Activated CD4-positive, alpha-beta T cell treated with anti-CD3 and anti-CD28 coated beads for 36 hours (primary cell): ENCODE measurements at places on chromosomes 2 and 18. TPM values are rescaled to one million over a fixed set of nuclear protein-coding genes. Genes with fewer than 3 reads are reported as not detected.

ZNF512 gene
- total RNA-seq, result 31.8 TPM

DNA sequence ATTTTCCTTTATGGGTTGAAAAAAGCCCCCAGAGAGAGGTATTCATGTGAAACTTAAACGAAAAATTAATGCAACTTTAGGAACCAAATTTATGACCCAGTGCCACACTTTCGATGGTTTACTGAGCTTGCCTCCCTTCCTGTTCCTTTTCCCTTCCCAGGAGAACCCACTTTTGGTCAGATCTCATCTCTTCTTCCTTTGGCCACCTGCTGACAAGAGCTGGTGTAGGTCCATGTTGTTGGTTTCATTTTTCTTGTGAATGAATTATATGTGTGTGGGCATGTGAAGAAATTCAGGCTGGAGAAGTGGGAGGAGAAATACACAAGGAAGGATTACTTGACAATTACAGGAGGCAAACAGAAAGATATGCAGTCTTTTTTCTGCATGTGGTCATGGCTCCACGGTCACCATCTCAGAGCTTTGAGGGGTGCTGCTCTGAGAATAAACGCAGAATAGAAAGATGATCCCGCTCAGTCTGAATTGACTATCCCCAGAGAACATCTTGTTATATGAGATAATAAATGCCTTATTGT, 111.3 kb upstream of the TCF4 start:
- DNase-seq, result no peak
- H3K36me3 ChIP-seq, result no peaks in the 10 kb centered on the region
- H3K27me3 ChIP-seq, result no peaks in the 10 kb centered on the region
- H3K27ac ChIP-seq, result no peak overlapping the region

DNA sequence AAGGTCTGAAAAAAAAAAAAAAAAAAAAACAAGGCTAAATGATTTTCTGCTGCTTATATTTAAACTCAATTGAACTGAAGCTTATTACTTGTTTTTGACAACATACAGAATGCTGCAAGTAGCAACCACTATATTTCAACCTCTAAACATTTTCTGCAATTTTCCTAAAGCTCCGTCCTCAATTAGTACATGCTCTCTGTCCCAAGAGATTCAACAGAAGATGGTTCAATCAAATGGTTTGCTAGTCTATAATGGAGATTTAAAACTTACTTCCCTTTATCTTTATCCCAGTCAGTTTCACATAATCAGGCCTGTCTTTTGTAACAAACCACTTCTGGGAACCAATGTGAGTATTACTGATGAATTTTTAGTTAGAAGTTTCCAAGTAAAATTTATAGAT, 485.1 kb upstream of the CDH7 start:
- no peaks in the 10 kb centered on the region for H3K27me3 ChIP-seq
- no peak overlapping the region for H3K27ac ChIP-seq
- H3K4me1 ChIP-seq, result no peaks in the 10 kb centered on the region
- no peak for DNase-seq
- no peak overlapping the region for H3K4me3 ChIP-seq
- H3K36me3 ChIP-seq, result no peaks in the 10 kb centered on the region

- H3K4me3 ChIP-seq, result no peak overlapping the region
- H3K4me1 ChIP-seq, result peaks cover 41% of the 10 kb centered on the region
- no peaks in the 10 kb centered on the region for H3K27me3 ChIP-seq
- peaks cover 64% of the 10 kb centered on the region for H3K36me3 ChIP-seq
- no peak for DNase-seq
- H3K27ac ChIP-seq, result peak overlapping the region; percentile 69
Measured at GRCh38 chr2:101272045-101272784, 19.5 kb downstream of the CNOT11 start.

DNA sequence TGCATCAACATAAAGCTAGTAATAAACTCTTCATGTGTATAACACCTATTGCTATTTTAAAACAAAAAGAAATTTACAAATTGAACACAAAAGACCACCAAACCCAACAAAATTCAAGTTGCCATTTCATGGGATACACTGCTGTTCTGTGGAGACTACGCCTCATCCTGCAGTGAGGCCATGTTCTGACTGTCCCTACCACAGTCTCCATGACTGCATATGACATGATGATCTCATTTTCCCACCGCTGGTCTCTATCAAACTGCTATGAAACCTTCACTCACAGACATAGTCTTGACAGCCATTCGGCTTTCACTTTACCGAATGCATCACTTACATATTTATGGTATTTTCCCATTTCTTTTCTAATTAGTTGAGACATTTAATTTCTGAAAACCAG, 21.2 kb upstream of the VWA3B start:
- H3K27me3 ChIP-seq, result peaks cover 12% of the 10 kb centered on the region
- no peaks in the 10 kb centered on the region for H3K36me3 ChIP-seq
- H3K4me3 ChIP-seq, result no peak overlapping the region

GRCh38 chr2:65514555-65515195, 82.3 kb upstream of the SPRED2 start:
- H3K4me1 ChIP-seq, result peaks cover 3% of the 10 kb centered on the region
- H3K27ac ChIP-seq, result no peak overlapping the region
- H3K36me3 ChIP-seq, result no peaks in the 10 kb centered on the region
- H3K4me3 ChIP-seq, result no peak overlapping the region

DNA sequence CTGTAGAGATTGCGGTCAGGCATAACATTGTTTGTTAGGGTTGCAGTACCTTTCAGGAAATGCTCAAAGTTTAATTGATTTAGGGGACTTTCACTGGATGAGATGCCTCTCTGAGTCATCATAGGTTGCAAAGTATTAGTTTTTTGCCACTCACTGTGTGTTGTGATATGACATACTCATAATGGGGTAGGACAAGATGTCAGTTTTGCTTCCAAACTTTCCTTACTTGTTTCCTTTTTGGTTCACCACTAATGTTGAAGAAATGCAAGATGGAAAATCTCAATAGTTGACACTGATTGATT, 35.0 kb upstream of the PTH2R start:
- H3K4me1 ChIP-seq, result no peaks in the 10 kb centered on the region
- H3K36me3 ChIP-seq, result no peaks in the 10 kb centered on the region
- no peaks in the 10 kb centered on the region for H3K27me3 ChIP-seq
- no peak overlapping the region for H3K4me3 ChIP-seq
- DNase-seq, result no peak

DNA sequence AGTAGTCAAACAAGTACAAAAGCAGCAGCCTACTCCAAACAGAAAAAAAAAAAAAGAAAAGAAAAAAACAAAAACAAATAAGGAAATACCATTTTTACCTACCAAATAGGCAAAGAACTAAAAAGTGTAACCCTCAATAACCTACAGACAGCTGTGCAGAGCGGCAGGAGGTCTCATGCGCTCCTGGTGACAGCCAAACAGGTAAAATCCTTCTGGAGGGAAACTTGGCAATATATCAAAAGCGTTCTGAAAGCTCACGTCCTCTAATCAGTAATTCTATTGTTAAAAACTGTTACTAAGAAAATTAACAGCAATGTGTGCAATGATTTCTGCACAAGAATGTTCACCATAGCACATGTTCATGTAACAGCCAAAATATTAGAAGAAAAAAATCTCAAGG, 105.6 kb downstream of the AFF3 start:
- H3K4me1 ChIP-seq, result no peaks in the 10 kb centered on the region
- no peaks in the 10 kb centered on the region for H3K27me3 ChIP-seq
- H3K4me3 ChIP-seq, result no peak overlapping the region
- no peaks in the 10 kb centered on the region for H3K36me3 ChIP-seq
- no peak for DNase-seq
- H3K27ac ChIP-seq, result no peak overlapping the region

- no peak for DNase-seq
- H3K4me1 ChIP-seq, result no peaks in the 10 kb centered on the region
- H3K27me3 ChIP-seq, result peaks cover 18% of the 10 kb centered on the region
- H3K4me3 ChIP-seq, result no peak overlapping the region
Measured at GRCh38 chr2:71735676-71736075, 282.3 kb downstream of the DYSF start.

DNA sequence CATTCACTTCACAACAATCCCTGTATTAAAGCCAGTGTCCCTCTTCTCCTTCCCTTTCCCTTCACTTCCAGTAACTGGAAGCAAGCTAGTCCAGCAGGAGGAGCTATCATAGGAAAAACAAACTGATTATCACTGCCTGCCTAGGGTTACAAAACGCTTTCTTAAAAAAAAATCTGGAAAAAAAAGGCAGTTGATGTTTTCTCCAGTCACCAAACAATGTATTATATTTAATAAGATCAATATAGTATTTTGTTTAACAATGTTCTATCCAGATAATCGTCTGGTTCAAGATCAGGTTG, 78.8 kb upstream of the ITGB6 start:
- peaks cover 45% of the 10 kb centered on the region for H3K36me3 ChIP-seq
- no peak for DNase-seq
- no peak overlapping the region for H3K4me3 ChIP-seq
- no peaks in the 10 kb centered on the region for H3K27me3 ChIP-seq
- peaks cover 31% of the 10 kb centered on the region for H3K4me1 ChIP-seq
- H3K27ac ChIP-seq, result no peak overlapping the region

DNA sequence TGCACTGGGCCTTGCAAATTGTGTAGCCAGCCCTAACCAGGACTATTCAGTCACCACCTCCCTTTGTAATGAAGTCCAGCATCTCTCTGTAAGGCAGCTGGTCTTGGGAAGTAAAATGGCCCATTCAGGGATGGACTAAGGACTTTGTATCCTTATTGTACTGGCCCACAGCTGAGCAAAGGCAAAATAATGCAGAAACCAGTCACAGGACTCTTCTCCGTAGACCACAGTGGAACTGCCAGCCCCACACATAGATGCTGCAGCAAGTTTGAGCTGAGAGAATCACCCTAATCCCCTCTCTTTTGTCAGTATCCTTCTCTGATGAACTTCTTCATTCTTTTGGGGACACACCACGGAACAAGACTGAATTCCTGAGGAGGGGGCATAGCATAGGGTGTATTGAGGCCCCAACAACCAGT, 73.6 kb upstream of the RTN4 start:
- DNase-seq, result no peak
- H3K4me1 ChIP-seq, result no peaks in the 10 kb centered on the region
- H3K4me3 ChIP-seq, result no peak overlapping the region
- H3K27ac ChIP-seq, result no peak overlapping the region
- no peaks in the 10 kb centered on the region for H3K36me3 ChIP-seq

GRCh38 chr18:27540111-27540510, 355.0 kb upstream of the CHST9 start:
- no peak for DNase-seq
- no peak overlapping the region for H3K4me3 ChIP-seq
- no peaks in the 10 kb centered on the region for H3K4me1 ChIP-seq
- H3K27ac ChIP-seq, result no peak overlapping the region
- H3K27me3 ChIP-seq, result no peaks in the 10 kb centered on the region

DNA sequence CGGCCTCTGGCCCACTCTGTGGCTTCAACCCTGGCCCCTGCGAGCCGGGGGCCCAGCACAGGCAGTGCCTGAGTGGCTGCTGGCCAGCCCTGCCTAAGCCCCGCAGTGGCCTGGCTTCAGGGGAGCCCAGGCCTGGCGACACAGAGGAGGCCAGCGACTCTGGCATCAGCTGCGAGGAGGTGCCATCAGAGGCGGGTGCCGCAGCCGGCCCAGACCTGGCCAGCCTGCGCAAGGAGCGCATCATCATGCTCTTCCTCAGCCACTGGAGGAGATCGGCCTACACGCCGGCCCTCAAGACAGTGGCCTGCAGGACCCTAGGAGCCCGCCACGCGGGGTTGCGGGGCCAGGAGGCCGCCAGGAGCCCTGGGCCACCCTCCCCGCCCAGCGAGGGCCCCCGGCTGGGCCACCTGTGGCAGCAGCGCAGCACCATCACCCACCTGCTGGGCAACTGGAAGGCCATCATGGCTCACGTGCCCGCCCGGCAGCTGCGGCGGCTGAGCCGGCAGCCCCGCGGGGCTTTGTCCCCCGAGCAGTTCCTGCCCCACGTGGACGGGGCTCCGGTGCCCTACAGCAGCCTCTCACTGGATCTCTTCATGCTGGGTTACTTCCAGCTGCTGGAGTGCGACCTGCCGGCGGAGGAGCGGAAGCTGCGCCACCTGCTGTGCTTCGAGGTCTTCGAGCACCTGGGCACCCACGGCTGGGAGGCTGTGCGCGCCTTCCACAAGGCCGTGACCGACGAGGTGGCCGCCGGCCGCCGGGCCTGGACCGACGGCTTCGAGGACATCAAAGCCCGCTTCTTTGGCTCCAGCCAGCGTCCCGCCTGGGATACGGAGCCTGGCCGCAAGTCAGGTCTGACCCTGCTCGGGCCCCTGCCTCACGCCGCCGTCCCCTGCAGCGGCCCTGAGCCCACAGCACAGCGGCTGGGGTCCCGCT, 7.5 kb upstream of the KLHL30 start:
- H3K27me3 ChIP-seq, result no peaks in the 10 kb centered on the region
- no peak for DNase-seq
- H3K36me3 ChIP-seq, result no peaks in the 10 kb centered on the region
- no peak overlapping the region for H3K4me3 ChIP-seq
- no peaks in the 10 kb centered on the region for H3K4me1 ChIP-seq
- no peak overlapping the region for H3K27ac ChIP-seq

- H3K36me3 ChIP-seq, result no peaks in the 10 kb centered on the region
- peak; percentile 37 for DNase-seq
- H3K4me3 ChIP-seq, result peak overlapping the region; percentile 75
- H3K27me3 ChIP-seq, result no peaks in the 10 kb centered on the region
- H3K4me1 ChIP-seq, result peaks cover 49% of the 10 kb centered on the region
Measured at GRCh38 chr2:96763511-96764252, 3.0 kb downstream of the CNNM4 start.

DNA sequence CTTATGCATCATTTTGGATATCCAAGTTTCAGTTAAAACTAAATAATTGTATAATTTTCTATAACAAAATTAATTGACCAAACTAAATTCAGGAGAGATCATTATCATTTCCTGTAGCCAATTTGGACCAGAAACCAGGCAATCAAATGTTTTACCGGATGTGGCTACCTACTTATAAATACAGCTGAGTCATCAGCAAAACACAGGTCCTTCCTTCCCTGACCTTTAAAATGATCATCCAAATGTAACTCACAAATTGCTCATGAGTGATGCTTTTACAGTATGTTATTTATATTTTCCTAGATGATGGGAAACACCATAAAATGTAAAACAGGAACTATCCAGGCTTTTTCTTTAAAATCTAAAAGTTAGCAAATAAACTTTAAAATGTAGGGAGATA, 133.7 kb downstream of the CBLN2 start:
- no peaks in the 10 kb centered on the region for H3K27me3 ChIP-seq
- H3K27ac ChIP-seq, result no peak overlapping the region
- H3K4me1 ChIP-seq, result no peaks in the 10 kb centered on the region
- no peak for DNase-seq
- no peak overlapping the region for H3K4me3 ChIP-seq

- no peaks in the 10 kb centered on the region for H3K27me3 ChIP-seq
- no peak for DNase-seq
- H3K4me1 ChIP-seq, result no peaks in the 10 kb centered on the region
- H3K4me3 ChIP-seq, result no peak overlapping the region
- no peaks in the 10 kb centered on the region for H3K36me3 ChIP-seq
Measured at GRCh38 chr2:154978244-154978643, 279.7 kb downstream of the KCNJ3 start.

DNA sequence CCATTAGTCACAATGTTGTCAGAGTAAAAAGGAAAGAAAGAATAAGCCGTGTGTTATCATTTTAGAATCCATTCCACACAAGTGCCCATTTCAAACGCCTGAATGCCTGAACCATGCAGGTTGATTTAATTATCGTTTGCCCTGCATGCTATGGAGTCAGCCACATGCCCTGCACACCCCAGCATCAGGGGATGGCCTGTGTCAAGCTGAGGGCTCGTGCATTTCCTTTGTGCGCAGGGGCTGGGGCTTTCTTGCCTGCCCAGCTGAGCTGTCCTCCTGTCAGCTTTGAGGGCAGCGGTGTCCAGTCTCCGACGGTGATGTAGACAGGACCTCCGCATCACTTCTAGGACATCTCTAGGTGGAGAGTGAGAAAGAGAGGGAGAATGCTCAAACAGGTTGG, 200.4 kb downstream of the TSN start:
- no peak overlapping the region for H3K4me3 ChIP-seq
- H3K27ac ChIP-seq, result no peak overlapping the region
- DNase-seq, result no peak
- H3K4me1 ChIP-seq, result no peaks in the 10 kb centered on the region
- peaks cover 2% of the 10 kb centered on the region for H3K27me3 ChIP-seq

GRCh38 chr18:34723143-34723542, 13.0 kb downstream of the DTNA start:
- H3K4me3 ChIP-seq, result no peak overlapping the region
- no peak overlapping the region for H3K27ac ChIP-seq
- peaks cover 7% of the 10 kb centered on the region for H3K27me3 ChIP-seq
